GM04504 (cell line): ENCODE measurements at places on chromosomes 6 and 20.

DNA sequence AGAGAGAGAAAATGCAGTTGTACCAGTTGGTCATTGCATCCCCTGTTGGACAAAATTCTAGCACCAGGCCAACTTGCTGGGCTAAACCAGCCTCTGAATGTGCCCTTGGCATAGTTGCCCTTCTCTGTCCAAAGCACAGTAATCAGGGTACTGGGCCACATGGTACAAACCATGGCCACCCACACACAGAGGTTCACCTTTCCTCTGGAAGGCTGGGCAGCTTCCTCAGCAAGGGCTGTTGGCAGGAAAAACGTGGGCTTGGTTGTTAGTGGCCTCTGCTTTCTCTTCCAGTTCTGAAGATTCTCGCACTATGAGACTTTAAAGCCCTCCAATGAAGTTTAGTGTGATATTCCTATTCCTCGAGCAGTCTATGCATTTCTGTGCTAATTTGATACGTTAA, 706 bp downstream of the DDO start:
- DNase-seq = no peak

DNA sequence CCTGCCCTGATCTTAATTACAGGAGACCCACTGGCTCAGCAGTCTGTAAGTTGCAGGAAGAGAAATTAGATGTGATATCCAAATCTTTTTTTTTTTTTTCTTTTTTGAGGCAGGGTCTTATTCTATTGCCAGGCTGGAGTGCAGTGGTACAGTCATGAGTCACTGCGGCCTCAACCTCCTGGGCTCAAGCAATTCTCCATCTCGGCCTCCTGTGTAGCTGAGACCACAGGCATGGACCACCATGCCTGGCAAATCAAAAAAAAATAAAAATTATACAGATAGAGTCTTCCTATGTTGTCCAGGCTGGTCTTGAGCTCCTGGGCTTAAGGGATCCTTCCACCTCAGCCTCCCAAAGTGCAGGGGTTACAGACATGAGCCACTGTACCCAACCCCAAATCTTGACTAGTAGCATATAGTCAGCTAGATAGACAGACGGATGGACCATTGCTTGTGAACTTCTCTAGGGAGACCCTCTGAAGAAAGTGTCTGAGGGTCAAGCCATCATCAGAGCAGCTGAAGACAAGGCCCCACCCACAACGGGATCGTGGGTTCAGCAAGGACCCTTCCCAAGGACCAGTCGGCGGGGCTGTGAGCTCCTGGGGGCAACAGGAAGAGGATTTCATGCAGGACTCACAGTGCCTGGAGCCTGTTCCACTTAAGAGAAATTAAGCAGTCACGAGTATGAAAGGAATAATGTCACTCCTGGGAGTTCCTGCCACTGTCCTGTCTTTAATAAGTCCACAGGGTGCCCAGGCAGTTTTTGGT, 222.7 kb downstream of the ANKRD60 start:
- no peak for DNase-seq

DNA sequence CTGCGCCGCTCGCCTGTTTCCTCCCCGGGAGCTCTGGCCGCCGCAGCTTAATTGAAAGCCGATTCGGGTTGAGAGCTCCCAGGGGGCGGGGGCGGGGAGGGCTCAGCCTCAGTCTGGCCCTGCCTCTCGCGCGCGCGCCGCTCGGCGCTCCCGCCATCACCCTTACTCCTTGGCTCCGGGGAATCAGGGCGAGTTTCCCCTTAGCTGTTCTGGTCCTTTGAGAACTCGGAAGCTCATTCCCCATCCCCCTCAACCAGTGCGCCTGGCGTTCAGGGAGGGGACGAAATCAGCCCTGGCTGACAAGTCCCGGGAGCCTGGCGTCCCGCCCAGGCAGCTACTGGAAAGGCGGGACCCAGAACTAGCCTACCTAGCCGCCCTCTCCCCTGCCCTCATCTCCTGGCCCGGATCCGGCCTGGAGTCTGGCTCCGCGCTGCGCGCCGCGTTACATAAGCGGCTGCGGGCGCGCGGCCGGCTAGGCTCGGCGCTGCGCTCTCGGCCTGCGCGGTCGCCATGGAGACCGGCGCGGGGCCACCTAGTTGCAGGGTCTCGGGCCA, 2.8 kb downstream of the SLC12A5 start:
- no peak for DNase-seq

DNA sequence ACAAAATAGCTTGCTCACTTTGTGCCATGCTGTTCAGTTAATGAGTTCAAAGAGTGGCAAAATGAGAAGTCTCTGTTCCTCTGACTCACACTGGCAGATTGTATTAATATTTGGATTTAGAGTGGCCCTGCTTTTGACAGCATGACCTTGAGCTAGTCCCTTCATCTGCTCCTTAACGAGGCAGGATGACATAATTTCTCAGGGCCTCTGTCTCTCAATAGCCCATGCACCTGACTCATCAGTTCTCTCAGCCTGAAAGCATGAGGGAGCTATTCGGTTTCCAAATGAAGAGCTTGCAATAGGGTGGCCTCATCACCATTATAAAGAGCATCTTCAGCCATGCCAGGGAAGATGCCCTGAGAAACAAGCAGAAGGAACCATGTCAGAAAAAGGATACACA, 38.2 kb downstream of the CAP2 start:
- peak; percentile 74 for DNase-seq

GRCh38 chr6:2450546-2450945, 205.1 kb upstream of the GMDS start:
- no peak for DNase-seq

GRCh38 chr6:168193816-168194721, 115.1 kb upstream of the FRMD1 start:
- no peak for DNase-seq
